Tibial nerve (tissue), 4 donors: ENCODE measurements at places on chromosomes 3 and 15. TPM values are rescaled to one million over a fixed set of nuclear protein-coding genes. Genes with fewer than 3 reads are reported as not detected.

The KIF15 gene
- total RNA-seq: 0.63 TPM

The GATA2 gene
- 8.1 TPM for total RNA-seq

The NFKBIZ gene
- total RNA-seq: 99.2 TPM

The WHAMM gene
- 11.8 TPM for total RNA-seq

The WDR93 gene
- not detected for total RNA-seq

The TRIM42 gene
- total RNA-seq: not detected

GRCh38 chr3:174355505-174355904, 503.6 kb upstream of the NAALADL2 start:
- no peak for DNase-seq

DNA sequence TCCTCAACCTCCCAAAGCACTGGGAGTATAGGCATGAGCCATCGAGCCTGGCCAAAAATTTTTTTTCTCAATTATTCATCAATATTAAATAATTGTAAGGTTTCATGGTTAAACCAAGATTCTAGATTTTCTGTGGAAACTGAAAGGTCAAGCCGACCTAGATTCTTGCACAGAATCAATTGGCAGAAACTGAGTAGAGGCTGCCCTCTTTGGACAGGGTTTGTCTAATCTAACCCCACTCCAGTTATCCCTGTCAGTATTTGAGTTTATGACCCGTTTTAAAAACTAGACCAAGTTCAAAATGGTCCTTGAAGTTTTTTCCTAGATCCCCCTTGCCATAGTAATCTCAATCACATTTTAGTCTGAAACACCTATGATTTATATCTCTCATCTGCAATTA, 8.6 kb upstream of the ADAM10 start:
- DNase-seq: no peak

GRCh38 chr15:89023311-89023961, 64.8 kb upstream of the ABHD2 start:
- DNase-seq: no peak

- DNase-seq: peak; percentile 93
Measured at GRCh38 chr15:68620721-68621527, 42.1 kb downstream of the CORO2B start.

GRCh38 chr3:186921578-186921977, 8.7 kb upstream of the ST6GAL1 start:
- no peak for DNase-seq

DNA sequence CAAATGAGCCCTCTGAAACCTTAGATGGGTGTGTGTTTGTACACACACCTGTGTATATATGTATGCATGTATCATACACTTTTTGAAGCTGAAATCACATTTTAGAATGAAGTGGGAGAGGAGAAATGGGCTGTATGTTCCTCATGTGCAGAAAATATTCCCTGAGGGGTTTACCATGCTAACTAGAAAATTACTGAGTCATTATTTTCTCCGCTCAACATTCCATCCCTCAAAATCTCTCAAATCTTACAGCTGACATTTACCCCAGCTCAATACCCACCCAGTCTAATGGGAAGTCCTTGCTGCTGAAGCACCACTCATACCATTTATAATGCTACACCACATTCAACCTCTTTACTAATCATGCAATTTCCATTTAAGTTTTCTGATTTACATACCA, 138.6 kb downstream of the P2RY1 start:
- DNase-seq: no peak

DNA sequence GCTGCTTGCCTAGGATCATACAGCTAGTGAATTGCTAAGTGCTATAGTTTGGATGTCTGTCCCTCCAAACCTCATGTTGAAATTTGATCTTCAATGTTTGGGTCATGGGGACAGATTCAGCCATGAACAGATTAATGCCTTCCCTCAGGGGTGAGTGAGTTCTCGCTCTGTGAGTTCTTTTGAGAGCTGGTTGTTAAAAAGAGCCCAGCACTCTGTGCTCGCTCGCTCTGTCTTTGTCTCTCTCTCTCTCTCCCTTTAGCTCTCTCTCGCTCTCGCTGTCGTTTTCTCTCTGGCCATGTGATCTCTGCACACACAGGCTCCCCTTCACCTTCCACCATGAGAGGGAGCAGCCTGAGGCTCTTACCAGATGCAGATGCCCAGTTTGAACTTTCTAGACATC, 14.9 kb downstream of the TRH start:
- no peak for DNase-seq

DNA sequence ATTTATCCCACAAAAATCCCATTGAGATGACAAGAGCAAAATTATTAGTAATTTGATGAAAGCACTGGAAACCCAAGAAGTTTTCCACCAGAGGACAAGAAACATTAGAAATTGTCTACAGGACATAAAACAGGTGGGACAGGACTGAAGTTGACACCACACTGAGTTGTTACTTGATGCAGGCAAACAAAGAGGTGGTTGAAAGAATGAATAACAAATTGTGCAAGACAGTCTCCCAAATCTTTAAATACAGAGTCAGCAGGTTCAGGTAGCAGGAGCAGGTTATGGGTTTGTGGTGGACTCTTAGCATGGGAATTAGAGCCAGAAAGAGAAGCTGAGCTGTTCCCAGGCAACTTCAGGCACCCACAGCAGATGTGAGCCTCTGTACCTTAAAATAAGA, 30.3 kb upstream of the ARRDC4 start:
- no peak for DNase-seq
